ENCODE measurements at places on chromosomes 1 and 21. TPM values are rescaled to one million over a fixed set of nuclear protein-coding genes. Genes with fewer than 3 reads are reported as not detected.

The SPTA1 gene
- 4.3 TPM for total RNA-seq

GRCh38 chr1:44664730-44665370 is 9.4 kb downstream of the TMEM53 start:
- no peaks in the 10 kb centered on the region for H3K36me3 ChIP-seq
- no peak for DNase-seq
- no peaks in the 10 kb centered on the region for H3K27me3 ChIP-seq
- no peak overlapping the region for H3K4me3 ChIP-seq

The S100A7 gene
- not detected for total RNA-seq

DNA sequence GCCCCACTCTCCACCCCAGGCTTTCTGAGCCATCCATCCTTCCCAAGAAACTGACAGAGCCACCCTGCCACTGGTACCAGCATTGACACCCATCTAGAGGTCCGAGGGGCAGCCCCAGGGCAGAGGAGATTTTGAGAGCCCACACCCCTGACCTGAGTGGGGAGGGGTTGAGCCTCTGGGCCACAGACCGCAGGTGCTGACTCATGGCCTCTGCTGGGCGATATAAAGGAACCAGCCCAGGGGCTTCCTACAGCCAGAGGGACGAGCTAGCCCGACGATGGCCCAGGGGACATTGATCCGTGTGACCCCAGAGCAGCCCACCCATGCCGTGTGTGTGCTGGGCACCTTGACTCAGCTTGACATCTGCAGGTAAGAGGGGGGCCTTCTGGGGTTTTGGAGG is at the start of gene PADI4:
PADI4 (plus strand) TSS at position 252 of the 400 bp plus-strand sequence; CDS start at position 278, 26 bp downstream.
- no peaks in the 10 kb centered on the region for H3K27me3 ChIP-seq
- no peak within 1 kb of the TSS for H3K4me3 ChIP-seq
- DNase-seq, result peak; percentile 70
- no peaks in the 10 kb centered on the region for H3K4me1 ChIP-seq
- H3K36me3 ChIP-seq, result no peaks in the 10 kb centered on the region
- H3K27ac ChIP-seq, result no peak within 1 kb of the TSS

The ICOSLG gene
- total RNA-seq, result 2.6 TPM

- H3K36me3 ChIP-seq, result no peaks in the 10 kb centered on the region
- H3K4me3 ChIP-seq, result no peak overlapping the region
- no peaks in the 10 kb centered on the region for H3K4me1 ChIP-seq
These were observed 7.1 kb upstream of the NSUN4 start for GRCh38 chr1:46333300-46334029.

DNA sequence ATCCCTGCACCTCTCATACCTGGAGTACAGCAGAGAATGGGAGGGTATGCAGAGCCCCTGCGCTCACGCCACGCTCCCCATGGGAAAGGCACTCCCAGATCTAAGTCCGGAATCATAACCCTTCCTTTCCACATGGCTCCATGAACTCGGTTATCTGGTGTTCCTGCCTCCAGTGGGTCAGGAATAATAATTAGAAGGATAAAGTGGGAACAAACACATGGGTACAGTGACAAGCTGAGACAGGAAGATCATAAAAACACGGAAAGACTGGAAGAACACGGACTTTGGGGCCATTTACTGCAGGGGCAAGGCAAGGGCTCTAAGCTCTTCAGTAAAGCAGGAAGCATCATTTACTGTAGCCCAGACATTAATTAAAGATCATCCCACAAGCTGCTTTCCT is 48.6 kb downstream of the FOXO6 start:
- no peaks in the 10 kb centered on the region for H3K27me3 ChIP-seq
- no peaks in the 10 kb centered on the region for H3K36me3 ChIP-seq
- no peaks in the 10 kb centered on the region for H3K4me1 ChIP-seq

- no peak overlapping the region for H3K4me3 ChIP-seq
- H3K36me3 ChIP-seq, result no peaks in the 10 kb centered on the region
- no peaks in the 10 kb centered on the region for H3K4me1 ChIP-seq
- H3K27me3 ChIP-seq, result no peaks in the 10 kb centered on the region
These were observed 185.2 kb downstream of the FAF1 start for GRCh38 chr1:50774759-50775351.

DNA sequence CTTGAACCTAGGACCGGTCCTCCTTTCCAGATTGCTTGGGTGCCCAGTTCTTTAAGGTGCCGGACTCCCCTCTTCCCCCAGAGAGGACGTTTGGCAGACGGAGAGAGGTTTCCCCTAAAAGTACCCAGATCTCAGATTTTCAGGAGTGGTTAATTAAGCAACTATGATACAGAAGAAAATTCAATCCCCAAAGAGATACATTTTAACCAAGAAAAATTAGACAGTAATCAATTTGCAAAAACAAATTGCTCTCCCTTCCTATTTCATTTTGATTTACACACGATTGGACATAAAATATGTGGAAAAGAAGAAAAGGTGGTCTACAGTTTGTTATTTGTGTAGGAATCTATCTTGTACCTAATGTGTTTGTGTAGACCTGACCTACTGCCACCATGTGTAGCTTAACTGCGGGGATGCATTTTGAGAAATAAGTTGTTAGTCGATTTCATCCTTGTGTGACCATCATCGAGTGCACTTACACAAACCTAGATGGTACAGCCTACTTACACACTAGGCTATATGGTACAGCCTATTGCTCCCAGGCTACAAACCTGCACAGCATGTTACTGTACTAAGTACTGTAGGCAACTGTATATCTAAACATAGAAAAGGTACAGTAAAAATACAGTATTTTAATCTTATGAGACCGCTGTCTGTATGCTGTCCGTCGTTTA is 755 bp downstream of the RPAP2 start:
- peak overlapping the region; percentile 82 for H3K4me3 ChIP-seq
- no peaks in the 10 kb centered on the region for H3K27me3 ChIP-seq
- H3K36me3 ChIP-seq, result no peaks in the 10 kb centered on the region
- peak overlapping the region; percentile 94 for H3K27ac ChIP-seq

GRCh38 chr1:33682371-33682770 is 181.5 kb upstream of the HMGB4 start:
- H3K4me1 ChIP-seq, result no peaks in the 10 kb centered on the region
- H3K27ac ChIP-seq, result no peak overlapping the region
- H3K4me3 ChIP-seq, result no peak overlapping the region

- H3K36me3 ChIP-seq, result no peaks in the 10 kb centered on the region
- no peaks in the 10 kb centered on the region for H3K27me3 ChIP-seq
- H3K4me3 ChIP-seq, result no peak overlapping the region
- no peak overlapping the region for H3K27ac ChIP-seq
These were observed 1.1 kb upstream of the CD244 start for GRCh38 chr1:160863774-160864131.

DNA sequence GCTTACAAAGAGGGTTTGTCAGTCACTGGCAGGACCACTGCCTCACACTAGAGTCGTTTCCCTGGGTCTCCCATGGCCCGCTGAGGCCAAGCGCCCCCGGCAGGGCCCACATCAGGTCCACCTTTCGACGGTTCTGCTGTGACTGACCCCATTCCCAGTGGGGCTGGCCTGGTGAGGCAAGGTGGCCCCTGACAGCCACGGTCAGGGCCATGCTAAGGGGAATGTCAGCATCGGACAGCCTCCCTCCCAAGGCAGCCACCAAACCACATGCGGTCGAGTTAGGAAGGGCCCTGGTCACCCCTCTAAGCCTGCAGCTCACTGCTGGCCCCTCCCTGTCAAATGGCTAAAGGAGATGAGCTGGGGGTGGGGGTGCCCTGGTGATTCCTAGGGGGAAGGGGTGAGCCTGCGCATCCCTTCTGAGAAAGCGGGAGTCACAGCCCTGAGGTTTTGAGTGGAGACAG is 2.9 kb upstream of the KIF17 start:
- H3K27ac ChIP-seq, result no peak overlapping the region
- no peaks in the 10 kb centered on the region for H3K27me3 ChIP-seq
- H3K36me3 ChIP-seq, result no peaks in the 10 kb centered on the region
- H3K4me3 ChIP-seq, result no peak overlapping the region
- no peak for DNase-seq
